Stimulated activated CD4-positive, alpha-beta T cell treated with anti-CD3 and anti-CD28 coated beads, TNF-alpha, amount 100 ng/mL, for 1 hour (primary cell): ENCODE measurements at places on chromosomes 16 and 17.

GRCh38 chr17:2828397-2829038 lies 32.3 kb downstream of the RAP1GAP2 start:
- peak; percentile 74 for DNase-seq

DNA sequence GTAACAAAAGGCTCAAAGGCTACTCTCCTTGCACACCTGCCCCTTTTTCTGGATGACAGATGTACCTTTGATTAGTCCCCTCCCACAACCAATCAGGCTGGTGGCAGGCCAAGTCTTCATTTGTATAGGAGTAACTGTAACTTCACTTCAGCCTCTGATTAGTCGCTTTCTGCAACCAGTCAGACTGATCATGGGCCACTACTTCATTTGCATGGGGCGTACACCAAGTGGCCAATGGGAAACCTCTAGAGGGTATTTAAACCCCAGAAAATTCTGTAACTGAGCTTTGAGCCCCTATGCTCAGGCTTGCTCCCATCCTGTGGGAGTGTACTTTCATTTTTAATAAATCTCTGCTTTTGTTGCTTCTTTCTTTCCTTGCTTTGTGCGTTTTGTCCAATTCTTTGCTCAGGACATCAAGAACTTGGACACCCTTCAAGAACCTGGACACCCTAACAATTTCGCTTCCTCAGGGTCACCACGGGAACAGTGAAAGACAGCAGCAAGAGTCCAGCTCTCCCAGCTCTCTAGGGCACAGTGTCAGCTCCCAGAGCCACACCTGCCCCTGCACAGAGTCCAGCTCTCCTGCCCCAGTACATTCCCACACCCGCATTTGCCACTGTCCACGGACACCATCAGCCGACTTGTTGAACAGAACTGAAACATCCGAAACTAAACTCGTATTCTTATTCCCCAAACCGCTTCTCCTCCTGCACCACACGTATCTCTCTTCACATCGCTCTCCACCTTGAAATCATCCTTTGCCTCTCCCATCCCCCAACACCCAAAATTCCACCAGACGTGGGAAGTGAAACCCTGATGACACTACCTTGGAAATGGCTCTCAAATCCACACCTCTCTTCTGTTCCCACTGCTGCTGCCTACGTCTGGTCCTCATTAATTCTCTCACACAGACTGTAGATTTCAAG lies 53.4 kb downstream of the ABCC12 start:
- no peak for DNase-seq

- DNase-seq: no peak
These were observed 13.9 kb upstream of the KRTAP17-1 start for GRCh38 chr17:41329279-41329948.

DNA sequence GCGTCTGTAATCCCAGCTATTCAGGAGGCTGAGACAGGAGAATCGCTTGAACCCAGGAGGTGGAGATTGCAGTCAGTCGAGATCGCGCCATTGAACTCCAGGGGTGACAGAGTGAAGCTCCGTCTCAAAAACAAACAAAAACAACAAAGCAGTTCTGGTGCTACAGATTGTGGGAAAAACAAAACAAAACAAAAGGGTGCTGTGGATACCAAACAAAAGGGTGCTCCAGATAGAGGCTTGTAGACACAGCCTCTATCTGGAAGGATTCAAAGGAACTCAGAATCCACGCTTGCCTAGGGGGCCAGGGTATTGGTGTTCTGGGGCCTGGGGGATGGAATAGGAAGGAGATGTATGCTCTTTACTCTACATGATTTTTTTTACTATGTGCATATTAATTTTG lies 2.5 kb downstream of the MYLK3 start:
- no peak for DNase-seq

GRCh38 chr17:36934692-36935630 lies 2.3 kb upstream of the LHX1 start:
- DNase-seq: no peak

DNA sequence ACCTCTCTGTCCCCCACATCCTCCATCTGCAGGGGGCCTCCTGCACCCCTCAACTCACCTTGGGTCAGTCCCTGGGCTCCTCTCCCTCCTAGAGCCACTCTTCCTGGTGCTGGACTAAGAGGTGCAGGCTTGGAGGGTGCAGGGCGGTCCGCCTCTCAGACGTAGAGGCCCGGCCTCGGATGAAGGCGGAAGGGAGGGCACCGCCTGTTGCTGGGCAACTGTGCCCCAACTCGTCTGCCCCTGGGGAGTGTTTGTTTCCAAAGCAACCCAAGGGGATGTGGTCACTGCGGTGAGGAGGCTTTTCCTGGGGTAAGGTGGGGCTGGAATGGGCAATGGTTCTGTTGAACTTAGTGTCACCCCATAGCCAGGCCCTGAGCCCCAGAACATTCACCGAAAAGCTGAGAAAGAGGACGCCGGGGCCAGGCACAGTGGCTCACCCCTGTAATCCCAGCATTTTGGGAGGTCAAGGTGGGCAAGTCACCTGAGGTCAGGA lies at the start of gene C16orf54:
C16orf54 (minus strand) TSS at position 138 of the 493 bp plus-strand sequence. CDS start 1,039 bp downstream, outside the sequence.
- peak; percentile 84 for DNase-seq

DNA sequence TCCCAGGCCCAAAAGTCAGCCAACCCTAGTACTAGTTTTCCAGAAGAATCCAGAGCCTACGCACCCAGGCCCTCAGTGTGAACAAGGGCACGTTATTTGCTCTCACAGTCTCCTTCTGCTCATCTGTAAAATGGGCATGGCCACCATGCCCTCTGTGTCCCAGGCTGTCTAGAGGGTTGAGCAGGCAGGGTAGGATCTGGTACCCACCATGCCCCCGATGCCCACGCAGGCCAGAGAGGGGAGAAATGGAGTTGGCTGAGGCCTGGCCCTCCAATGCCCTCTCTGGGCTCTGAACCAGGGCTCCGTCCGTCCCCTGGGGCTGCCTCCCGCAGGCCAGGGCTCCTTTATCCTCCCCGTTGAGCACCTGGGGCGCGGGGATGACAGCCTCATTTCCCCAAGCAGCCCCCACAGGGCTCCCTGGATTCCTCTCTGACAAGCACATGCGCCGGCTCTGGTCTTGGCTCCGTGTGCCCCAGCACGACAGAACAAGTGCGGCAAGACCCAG lies 9.1 kb upstream of the BAHCC1 start:
- no peak for DNase-seq

GRCh38 chr17:77599699-77600098 lies 358.8 kb upstream of the TNRC6C start:
- no peak for DNase-seq

DNA sequence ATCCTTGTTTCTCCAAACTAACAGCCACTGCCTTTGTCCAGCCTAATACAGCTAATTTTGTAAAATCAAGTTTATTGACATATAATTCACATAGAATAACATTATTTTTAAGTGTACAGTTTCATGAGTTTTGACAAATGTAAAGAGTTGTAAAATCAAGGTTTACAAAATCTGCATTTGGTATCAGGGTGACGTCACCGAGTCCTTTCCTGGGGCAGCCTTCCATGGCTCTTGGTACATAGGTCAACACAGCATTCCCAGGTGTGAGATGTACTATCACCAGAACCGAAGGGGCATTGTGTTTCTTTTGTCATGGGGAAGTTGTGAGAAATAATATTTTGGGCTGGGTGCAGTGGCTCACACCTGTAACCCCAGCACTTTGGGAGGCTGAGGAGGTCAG lies 42.9 kb downstream of the PSMD12 start:
- no peak for DNase-seq

- no peak for DNase-seq
These were observed 45.2 kb downstream of the GRB7 start for GRCh38 chr17:39782980-39783379.

DNA sequence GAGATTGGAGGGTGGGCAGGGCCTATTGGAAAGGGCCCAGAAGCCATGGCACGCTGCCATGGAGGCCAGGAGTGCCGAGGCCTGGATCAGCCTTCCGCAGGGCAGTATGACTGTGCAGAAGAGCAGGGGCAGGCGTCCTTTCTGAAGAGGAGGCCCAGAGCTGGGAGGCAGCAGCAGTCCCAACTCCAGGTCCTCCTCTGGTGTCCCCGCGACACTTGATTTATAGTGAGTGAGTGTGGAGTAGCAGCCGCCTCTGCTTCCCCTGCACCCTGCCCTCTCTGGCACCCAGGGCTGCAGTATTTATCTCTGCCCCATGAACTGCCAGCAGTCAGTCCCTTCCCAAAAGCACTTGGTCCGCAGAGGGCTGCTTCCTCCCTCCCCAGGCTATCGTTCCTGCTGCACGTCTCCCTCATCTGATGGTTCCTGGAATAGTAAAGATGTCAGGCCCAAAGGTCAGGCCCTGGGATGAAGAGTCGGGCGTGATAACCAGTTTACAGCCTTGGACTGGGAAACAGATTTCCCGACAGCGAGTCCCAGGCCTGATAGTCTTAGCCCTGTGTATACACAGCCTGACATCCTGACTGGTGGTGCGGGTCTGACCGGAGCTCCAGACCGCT lies 32.9 kb downstream of the PGS1 start:
- no peak for DNase-seq

DNA sequence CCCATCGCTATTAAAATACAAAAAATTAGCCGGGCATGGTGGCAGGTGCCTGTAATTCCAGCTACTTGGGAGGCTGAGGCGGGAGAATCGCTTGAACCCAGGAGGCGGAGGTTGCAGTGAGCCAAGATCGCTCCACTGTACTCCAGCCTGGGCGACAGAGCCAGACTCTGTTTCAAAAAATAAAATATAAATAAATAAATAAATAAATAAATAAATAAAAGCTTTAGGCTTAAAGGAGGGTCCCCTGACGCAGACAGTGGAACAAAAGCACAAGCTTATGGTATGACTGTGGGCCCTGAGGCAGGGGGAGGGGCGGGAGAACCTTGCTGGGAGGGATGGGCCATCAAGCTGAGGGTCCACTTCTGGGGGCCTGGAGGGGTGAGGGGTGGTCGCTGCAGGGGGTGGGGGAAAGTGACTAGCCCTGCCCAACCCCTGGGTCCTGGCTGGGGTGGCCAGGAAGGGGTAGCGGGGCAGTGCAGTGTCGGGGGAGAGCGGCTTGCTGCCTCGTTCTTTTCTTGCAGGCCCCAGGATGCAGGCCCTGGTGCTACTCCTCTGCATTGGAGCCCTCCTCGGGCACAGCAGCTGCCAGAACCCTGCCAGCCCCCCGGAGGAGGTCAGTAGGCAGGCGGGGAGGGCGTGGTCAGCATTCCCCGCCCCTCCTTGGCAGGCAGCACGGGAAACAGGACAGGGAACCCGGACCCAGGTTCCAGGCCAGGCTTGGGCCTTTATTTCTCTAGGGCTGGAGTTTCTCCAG lies 4.7 kb downstream of the SERPINF1 start:
- DNase-seq: no peak

- DNase-seq: no peak
These were observed 2.5 kb upstream of the CDH3 start for GRCh38 chr16:68642436-68643101.

DNA sequence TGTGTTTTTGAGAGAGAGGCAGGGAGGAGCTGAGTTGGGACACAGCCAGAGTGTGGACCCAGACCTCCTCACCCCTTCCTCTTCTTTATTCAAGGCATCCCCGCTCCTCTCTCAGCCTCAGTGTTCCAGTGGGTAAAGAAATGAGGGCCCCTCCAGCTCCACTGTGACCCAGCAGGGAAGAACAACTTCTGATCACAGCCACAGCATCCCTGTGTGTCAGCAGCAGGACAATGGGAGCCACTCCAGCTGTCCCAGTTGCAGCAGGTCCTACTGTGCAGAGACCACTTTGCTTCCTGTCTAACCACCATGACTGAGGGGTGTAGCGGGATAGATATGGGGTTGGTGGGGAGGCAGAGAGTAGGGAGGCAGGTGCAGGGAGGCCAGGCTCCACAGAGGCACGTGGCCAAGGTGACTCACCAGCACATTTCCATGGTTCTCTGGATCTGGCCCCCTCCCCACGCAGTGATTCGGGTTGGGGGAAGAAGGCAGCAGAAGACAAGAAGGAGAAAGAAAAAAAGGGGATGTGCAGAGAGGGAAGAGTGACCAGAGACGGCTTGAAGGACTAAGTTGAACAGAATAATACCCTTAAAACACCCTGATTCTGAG lies 24.5 kb downstream of the PIK3R5 start:
- no peak for DNase-seq

- DNase-seq: no peak
These were observed 21.5 kb downstream of the MYH11 start for GRCh38 chr16:15835136-15835878.

DNA sequence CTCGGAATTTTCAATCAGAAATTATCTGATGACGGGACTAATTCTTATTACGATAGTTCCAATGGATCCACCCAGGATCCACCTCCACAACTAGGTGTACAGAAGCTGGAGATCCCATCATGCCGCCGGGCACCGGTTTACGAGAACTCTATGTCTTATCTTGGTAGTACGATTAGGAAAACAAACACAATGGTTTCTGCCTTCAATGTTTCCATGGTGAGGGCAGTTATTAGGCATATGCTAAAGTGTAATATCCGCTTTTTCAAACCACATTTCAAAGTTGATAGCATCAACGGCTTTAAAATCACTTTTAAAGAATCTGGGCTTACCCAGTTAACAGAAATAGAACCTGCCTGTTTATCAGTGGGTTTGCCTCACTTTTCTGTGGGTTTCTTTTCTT lies 705.7 kb downstream of the MAF start:
- no peak for DNase-seq

GRCh38 chr16:64809876-64810629 lies 311.8 kb downstream of the CDH11 start:
- DNase-seq: no peak

GRCh38 chr16:14011001-14011400 lies 60.1 kb upstream of the MRTFB start:
- DNase-seq: no peak

- DNase-seq: no peak
These were observed 23.5 kb downstream of the CHD9 start for GRCh38 chr16:53078247-53078646.

DNA sequence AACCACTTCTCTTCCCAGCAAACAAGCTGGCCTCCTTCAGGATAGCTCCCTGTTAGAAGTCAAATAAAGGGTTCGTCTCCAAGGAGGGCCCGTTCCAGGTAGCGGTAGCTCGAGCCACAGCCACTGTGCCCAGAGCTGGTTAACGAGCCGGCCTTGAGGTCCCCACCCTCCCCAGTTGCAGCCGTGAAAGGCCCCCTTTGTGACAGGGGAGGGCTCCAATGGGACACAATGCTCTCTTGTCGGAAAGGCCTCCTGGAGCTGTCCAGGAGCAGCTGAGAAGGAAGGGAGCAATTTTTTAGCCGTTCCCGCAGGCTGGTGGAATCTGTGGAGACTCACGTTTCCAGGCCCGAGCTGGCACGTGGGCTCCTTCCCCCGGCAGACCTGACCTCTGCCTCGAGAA lies 29.9 kb upstream of the FOXF1 start:
- DNase-seq: no peak

DNA sequence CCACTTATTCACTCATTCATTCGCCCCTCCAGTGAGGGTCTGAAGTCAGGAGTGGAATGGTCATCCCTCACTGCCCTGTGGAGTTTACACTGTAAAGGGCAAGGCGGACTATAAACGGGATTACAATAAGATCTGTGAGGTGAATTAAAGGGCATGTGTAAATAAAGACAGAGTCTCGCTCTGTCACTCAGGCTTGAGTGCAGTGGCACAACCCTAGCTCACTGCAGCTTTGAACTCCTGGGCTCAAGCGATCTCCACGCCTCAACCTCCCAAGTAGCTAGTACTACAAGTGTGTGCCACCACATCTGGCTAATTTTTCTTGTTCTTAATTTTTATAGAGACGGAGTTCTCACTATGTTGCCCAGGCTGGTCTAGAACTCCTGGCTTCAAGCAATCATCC lies 25.8 kb downstream of the GINS3 start:
- DNase-seq: no peak

GRCh38 chr17:41496803-41497484 lies 7.2 kb upstream of the KRT36 start:
- peak; percentile 16 for DNase-seq
